RWPE1 (cell line): ENCODE measurements at places on chromosomes 3 and 15.
A peak's percentile ranks its signal among the peaks of the same experiment; 100 is the strongest.

- no peak for DNase-seq
Measured at GRCh38 chr15:84818261-84819131, 1.3 kb downstream of the ALPK3 start.

DNA sequence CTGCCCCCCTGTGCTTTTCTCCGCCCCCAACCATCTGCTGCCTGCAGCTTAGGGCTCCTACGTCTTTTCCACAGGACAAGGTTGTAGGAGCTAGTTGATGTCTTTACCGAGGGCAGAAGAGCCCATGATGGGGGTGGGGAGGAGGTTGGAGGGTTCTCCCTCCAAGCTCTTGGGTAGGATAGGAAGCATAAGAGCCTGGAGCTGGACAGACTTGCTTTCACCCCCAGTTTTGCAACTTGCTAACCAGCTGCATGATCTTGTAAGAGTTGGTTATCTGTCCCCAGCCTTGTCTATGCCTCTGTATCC, 856 bp downstream of the ABCF3 start:
- no peak for DNase-seq

DNA sequence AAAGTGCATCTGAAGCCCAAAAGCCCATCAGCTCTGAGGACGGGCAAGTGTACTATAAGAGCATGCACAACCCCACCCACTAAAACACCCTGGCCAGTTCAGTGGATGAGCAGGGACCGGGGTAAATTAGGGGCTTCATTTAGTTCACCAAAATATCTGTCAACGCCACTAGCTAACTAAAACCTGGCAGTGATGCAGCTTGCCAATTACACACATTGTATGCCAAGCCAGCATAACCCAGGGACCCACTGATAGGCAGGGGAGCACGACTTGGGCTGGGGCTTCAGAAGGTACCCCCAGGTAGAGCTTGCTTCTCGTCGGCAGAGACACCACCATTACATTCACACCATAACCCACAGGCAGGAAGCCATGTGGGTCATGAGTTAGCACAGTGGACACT, 47.0 kb downstream of the PTPN23 start:
- DNase-seq: no peak

DNA sequence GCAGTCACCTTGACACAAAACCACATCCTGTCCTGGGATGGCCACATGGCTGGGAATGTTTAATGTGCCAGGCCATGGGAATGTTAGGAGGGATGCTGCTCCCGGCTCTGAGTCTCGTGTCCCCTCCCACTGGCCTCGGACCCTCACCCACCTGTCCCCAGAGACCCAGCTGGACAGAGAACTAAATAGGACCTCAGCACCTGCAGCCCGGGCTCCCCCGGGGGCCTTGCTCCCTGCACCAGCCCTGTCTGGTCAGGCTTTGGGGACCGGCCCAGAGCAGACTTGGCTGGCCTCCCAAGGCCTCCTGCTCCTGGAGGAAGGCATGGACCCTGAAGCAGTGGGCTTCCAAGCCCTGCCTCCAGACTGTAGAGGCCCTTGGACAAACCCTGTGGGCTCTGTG, 100.0 kb upstream of the IQSEC1 start:
- no peak for DNase-seq

GRCh38 chr15:33360886-33361285, 50.1 kb downstream of the RYR3 start:
- DNase-seq: no peak

- DNase-seq: no peak
Measured at GRCh38 chr3:52246264-52246620, 683 bp downstream of the PPM1M start.

DNA sequence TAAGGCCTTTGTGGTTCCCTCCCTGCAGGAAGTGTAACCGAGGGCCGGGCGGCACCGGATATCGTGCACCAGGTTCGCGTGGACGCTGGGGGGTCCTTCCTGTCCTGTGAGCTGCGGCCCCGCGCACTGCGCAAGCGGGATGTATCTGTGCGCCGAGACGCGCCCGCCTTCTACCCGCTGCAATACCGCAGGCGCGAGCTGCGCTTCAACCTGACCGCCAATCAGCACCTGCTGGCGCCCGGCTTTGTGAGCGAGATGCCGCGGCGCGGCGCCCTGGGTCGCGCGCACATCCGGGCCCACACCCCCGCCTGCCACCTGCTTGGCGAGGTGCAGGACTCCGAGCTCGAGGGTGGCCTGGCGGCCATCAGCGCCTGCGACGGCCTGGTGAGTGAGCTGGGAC, 35.9 kb downstream of the SAXO2 start:
- DNase-seq: no peak

- no peak for DNase-seq
Measured at GRCh38 chr3:82587174-82587573, 825.7 kb upstream of the GBE1 start.

DNA sequence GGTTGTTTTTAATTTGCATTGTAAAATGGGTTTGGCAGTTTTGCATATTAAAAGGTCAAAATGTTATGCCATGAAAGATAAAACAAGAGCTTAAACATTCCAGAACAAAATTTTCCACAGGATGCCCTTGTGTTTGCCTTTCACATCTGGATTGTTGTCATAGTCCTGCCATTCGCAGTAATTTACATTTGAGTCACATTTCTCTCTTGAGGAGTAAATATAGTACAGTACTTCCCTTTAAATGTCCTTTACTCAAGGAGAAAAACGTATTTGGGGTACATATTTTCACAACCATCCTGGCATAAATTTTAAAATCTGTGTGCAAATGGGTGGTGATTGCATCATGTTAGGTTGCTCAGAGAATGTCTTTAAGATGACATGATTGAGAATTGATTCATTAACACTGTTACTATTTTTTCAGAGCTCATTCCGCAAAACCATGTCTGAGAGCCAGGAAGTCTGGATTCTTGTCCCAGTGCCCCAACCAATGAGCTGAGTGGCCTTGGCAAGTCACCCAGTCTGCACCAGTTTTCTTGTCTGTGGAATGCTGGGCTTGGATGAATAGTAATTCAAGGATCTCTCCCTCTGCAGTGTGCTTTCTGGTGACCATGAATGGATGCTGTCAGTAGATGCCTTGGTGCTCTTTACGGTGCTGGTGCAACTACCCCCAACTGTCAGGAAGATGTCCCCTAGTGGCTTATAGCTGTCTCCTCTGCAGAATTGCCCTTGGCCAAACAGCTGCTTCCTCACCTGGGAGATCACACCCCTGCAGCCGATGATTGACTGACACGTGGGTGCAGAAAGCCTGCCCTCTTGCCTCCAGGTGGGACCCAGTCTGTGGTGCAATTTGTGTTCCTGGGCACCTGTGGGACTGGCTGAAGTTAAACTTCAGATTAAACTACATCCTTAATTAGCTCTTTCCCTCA, 43.0 kb downstream of the ABHD5 start:
- no peak for DNase-seq

GRCh38 chr3:188553569-188553968, 399.6 kb downstream of the LPP start:
- no peak for DNase-seq

DNA sequence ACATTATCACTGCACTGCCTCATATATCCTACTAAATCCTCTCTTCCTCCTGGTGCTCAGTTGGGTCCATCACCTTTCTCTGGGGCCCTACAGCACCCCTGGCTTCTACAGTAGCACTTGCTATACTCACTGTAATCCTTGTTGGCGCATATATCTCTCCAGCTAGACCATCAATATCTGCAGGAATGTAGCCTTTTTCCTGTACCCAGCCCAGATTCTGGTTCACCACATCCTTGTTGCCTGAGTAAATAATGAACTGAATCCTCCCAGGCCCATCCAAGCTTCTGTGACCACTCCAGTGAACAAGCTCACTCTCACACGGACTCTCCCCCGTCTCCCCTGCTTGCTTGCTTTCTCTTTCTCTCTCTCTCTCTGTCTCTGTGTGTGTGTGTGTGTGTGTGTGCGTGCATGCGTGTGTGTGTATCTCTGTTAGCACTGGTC, 62.5 kb upstream of the LIPC start:
- no peak for DNase-seq

GRCh38 chr15:83685916-83686332, 32.0 kb downstream of the ADAMTSL3 start:
- DNase-seq: no peak

- no peak for DNase-seq
Measured at GRCh38 chr3:138450181-138450580, 15.8 kb downstream of the ESYT3 start.

- no peak for DNase-seq
Measured at GRCh38 chr3:133295944-133296917, 103.6 kb upstream of the BFSP2 start.

- no peak for DNase-seq
Measured at GRCh38 chr15:55513152-55513551, 5.1 kb upstream of the DNAAF4 start.

DNA sequence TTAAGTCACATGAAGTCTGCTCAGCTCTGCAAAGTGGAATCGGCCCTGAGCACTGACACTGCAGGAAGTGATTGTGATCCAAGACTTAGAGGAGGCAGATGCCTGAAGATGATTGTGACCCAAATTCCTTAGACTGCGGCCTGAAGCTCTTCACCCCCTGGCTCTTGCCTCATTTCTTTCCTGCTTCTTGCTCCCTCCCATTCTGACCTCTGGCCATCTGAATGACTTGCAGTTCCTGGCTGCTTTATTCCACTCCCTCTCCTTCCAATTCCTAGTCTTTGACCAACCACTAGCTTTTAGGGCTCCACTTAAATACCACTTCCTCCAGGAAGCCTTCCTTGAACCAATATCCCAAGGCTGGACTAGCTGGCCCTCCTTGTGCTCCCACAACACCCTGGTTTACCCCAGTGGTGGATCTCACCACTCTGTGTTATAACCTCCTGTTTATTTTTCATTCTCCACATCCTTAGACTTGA, 9.9 kb upstream of the EPB42 start:
- DNase-seq: no peak

- no peak for DNase-seq
Measured at GRCh38 chr15:33872416-33873106, 95.7 kb upstream of the CHRM5 start.

GRCh38 chr3:67484085-67484484, 170.3 kb downstream of the SUCLG2 start:
- no peak for DNase-seq

- DNase-seq: no peak
Measured at GRCh38 chr3:98095882-98096281, 8.9 kb downstream of the OR5AC2 start.

DNA sequence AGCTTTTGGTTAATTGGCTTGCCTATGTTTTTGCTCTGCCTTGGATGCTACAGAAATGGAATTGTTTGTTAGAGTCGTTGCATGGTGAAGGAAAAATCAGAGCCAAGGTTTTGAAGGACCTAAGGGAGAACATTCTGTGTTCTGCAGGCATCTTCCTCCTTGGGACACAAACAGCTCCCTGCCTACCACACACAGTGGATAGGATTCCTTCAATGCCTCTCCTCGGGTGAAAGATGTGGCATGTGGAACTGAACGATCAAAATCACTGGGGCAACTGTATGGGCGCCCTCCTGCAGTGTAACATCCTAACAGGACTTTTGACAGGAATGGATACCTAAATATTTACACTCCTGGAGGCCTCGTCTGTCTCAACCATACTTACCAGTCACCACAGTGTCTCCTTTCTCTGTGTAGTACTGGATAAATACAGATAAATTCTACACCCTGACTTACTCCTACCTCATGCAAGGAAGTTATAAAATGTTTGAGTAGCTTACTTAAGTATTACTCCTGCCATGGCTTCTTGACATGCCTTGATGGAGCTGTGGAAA, 100.6 kb downstream of the LPP start:
- no peak for DNase-seq

DNA sequence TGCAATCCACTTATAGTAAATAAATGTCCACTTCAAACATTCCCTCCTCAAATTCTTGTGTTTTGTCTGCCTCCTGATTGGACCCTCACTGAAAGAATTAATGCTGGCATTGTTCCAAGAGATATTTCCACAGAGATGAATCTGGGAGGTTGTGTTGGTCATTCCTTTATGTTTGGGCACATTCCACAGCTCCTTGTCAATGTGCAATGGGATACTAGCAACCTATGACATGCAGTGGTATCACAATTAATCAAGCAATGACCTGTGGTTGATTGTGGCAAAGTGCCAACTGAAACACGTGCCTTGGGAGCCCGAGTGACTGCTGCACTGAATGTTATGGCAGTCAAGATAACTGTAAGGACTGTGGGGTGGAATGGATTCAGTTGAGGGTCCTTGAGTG, 55.0 kb upstream of the SNRPN start:
- DNase-seq: no peak

DNA sequence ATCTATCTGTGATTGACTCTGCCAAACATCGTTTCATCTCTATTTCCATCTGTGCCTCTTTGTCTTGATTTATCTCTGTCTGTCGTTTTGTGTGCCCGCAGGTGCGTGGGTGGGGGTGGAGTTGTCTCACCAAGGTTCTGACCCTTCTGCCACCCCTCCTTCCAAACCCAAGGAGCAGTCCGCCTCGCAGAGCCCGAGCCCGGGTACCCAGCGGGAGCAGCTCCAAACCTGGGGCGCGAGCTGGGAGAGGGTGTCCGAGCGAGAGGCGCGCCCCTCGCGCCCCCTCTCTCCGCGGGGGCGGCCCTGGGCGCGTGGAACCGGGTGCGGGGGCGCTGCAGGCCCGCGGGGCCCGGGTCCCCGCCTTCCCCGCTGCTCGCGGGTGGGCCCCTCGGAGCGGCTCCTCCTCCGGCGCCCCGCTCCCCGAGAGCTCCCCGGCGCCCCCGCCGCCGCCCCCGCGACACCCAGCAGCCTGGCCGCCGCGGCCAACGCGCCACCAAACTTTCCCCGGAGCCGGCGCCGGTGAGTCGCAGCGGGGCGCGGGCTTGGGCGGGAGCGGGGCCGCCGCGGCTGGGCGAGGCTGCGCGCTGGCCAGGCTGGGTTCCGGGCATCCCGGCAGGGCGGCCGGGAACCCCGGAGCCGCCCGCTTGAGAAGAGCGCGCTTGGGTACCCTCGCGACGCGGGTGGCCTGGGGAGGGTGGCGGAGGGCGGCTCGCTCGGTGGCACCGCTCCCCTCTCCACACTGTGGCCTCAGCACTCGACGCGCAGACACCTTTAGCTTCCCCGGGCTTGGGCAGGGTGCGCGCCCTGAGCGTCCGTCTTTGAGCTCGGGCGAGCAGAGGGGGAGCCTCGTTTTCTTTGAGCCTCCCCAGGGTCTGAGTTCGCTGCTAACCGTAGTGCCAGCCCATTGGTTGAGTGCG, at the start of gene HRH1:
Gene HRH1, plus strand, starts transcription at position 458 of the 917 bp plus-strand sequence. CDS start 104,545 bp downstream, outside the sequence.
- peak; percentile 13 for DNase-seq

DNA sequence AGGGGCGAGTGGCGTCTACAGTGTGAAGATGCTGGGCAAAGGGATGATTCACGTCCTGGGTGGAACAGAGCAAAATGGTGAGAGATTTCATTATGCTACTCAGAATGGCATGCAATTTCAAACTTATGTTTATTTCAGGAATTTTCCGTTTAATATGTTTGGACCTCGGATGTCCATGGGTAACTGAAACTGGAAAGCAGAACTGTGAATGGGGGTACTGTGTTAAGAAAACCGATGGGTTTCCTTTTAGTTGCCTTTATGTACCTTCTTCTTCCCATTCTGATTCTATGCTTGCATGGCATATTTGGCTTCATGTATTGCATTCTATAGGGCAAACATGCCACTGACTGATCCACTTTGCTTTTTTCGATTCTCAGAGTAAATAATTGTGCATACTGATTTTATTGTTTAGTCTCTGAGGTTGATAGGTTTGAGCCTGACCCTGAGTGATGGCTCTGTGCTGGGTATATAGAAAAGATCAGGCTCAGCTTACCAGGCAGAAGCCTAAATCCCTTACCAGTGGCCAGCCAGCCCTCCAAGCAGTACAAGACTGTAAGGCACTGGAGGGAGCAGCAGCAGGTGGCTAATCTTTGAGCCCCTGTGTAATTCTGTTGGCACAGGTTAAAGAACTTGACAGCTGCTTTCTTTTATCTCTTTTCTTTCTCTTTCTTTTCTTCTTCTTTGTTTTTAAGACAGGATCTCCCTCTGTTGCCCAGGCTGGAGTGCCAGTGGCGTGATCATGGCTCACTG, 4.5 kb downstream of the QTRT2 start:
- no peak for DNase-seq

- no peak for DNase-seq
Measured at GRCh38 chr15:68449389-68449788, 17.4 kb upstream of the ITGA11 start.
